Hematopoietic multipotent progenitor cell treated with erythropoietin and hydrocortisone succinate and interleukin-3 and kit ligand, for 4 days (in vitro differentiated cells): ENCODE measurements at places on chromosomes 2 and 18.

DNA sequence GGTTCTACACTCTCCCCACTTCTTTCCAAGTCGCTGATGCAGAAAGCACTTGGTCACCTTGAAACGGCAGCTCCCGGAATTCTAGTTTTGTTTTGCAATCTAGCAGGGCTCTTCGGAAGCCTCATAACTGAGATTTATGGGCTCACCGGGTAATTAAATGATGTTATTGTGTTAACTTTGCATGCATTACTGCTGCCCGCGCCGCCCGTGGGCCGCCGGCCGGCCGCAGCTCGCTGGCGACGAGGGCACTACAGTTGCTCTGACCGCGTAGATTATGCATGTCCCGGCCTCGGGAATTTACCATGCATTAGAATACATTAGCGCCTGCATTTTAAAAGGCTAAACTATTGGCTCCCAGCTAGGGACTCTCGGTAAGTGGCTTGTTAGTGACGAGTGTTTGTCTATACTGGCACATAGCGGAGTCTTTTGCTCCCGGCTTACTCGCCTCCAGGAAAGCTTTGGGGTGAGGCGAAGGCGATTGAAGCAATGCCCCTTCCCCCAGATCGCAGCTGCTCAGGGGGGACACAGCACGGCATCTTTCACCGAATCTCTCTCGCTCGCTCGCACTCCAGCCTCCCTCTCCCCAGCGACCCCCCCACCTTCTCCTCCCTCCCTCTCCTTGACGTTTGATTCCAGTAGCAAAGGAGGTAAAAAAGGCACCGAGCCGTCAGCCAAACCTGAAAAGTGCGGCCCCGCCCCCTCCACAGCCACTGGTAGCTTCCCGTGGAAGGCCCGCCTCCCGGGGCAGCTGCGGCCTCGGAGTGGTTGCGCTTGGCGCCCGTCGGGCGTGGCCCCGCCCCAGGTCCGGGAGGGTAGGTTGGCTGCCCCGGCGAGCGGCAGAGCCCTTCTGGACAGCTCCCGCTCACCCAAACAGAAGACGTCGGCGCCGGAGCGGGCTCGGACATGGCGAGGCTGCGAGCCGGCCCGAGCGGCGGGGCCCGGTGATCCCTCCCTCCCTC lies at the start of gene ONECUT2:
TSS of gene ONECUT2 (plus strand) at position 839 of the 959 bp plus-strand sequence. CDS start 343 bp downstream, outside the sequence.
- peak; percentile 94 for DNase-seq

DNA sequence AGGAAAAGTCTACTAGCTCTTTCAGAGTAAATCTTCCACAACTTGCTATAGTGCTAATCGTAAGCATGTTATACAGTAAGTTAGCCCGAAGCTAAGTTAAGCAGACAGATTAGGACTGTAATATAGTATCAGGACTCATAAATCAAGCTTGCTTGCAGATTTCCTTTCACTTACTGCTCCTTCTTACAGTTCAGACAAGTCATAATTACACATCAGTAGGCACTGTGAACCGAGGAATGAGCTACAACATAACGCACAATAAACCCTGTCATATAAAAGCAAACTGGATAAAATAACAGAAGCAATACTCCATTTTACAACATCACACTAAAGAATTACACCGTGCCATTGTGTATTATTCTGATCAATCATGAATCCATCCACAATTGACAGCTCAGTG lies 832.6 kb upstream of the ZEB2 start:
- no peak for DNase-seq

DNA sequence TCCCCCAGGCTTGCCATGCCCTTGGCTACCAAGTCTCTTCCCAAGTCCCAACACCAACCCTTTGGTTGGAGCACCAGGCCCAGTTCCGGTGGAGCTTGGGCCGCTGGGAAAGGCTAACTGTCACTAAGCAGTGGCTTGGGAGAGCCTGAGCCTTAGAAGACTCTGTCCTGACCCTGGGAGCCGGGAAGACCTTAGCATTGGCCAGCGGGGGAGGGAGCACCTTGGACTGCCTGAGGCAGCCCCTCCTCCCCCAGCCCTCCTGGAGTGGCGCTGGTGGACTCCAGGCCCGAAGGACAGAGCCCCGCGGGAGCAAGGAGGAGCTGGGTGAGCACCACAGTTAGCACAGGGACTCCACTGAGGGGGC lies 62.5 kb upstream of the POMC start:
- no peak for DNase-seq

DNA sequence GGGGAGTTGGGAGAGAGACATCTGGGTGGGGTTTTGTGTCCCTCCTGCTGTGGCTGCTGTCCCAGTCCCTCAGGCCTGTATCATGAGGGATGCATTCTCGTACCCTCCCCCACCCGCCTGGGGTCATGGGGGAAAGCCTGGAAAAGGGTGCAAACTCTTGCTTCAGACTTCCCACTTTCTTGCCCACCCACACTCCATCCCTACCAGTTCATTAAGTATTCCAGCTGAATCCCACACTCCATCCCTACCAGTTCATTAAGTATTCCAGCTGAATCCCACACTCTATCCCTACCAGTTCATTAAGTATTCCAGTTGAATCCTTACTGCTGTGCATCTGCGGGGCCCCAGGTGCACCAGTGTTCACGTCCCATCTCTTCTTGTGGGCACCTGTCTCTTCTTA lies 116.3 kb downstream of the ACAA2 start:
- DNase-seq, result no peak

GRCh38 chr2:204197336-204198005 lies 260.9 kb downstream of the ICOS start:
- DNase-seq, result no peak

GRCh38 chr18:3223356-3223755 lies 3.6 kb upstream of the MYOM1 start:
- DNase-seq, result no peak

DNA sequence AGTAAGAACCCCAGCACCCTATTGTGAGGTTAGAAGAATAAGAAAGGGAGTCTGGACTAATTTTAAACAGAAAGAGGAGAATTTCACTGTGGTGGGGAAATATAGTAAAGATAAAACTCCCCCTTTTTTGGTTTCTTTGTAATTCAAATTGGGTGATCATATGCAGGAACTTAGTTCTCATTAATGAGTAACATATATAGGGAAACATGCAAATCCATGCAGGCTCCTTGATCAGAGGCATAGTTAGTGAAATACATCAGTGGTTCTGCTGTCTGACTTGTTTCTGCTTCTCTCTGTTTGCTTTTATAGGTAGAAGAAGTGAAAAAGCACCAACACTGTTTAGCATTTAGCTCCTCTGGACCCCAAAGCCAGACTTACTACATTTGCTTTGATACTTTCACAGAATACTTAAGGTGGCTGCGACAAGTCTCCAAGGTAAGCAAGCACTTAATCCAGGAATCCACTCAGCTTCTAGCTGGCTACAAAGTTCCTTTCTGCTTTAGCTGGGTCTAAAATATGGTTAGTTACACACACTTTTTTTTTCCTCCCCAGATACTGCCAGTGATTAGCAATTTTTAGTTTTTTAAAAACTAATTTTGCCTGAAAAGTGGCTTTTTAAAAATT lies 123.2 kb downstream of the PHLPP1 start:
- DNase-seq, result no peak

GRCh38 chr2:198098918-198099317 lies 294.5 kb downstream of the PLCL1 start:
- no peak for DNase-seq

GRCh38 chr2:191153716-191154115 lies 2.9 kb upstream of the STAT4 start:
- DNase-seq, result no peak

GRCh38 chr2:234951664-234952269 lies at the start of gene SH3BP4:
Gene SH3BP4, plus strand, starts transcription at chr2:234952017. Its CDS starts 82,986 bp downstream, at chr2:235035003.
- DNase-seq, result peak; percentile 73

GRCh38 chr18:34701911-34702310 lies 8.2 kb upstream of the DTNA start:
- DNase-seq, result no peak

GRCh38 chr2:207845202-207845864 lies 75.6 kb upstream of the FZD5 start:
- DNase-seq, result no peak
